ENCODE measurements at places on chromosomes 13 and 19. TPM values are rescaled to one million over a fixed set of nuclear protein-coding genes. Genes with fewer than 3 reads are reported as not detected.

The DACH1 gene
- total RNA-seq, result not detected

The PDX1 gene
- total RNA-seq, result not detected

The IZUMO1 gene
- 0.28 TPM for total RNA-seq

The ERVV-1 gene
- not detected for total RNA-seq

The MADCAM1 gene
- not detected for total RNA-seq

The DACT3 gene
- total RNA-seq, result not detected

The NKG7 gene
- not detected for total RNA-seq

The MEIOSIN gene
- total RNA-seq, result not detected

The PSG11 gene
- total RNA-seq, result not detected

The DIRAS1 gene
- not detected for total RNA-seq

The FFAR3 gene
- total RNA-seq, result not detected

The PSG1 gene
- not detected for total RNA-seq

The SYCN gene
- not detected for total RNA-seq

The SMIM24 gene
- total RNA-seq, result not detected

The SPIB gene
- total RNA-seq, result not detected

The NECTIN2 gene
- 100 TPM for total RNA-seq

The GIPR gene
- 3.7 TPM for total RNA-seq

The DZIP1 gene
- 29.9 TPM for total RNA-seq

The SLC7A10 gene
- total RNA-seq, result not detected

The SIGLEC12 gene
- not detected for total RNA-seq

The C1QTNF9 gene
- total RNA-seq, result not detected

The C19orf18 gene
- 0.28 TPM for total RNA-seq

The WDR88 gene
- total RNA-seq, result not detected

The PSPN gene
- 0.19 TPM for total RNA-seq

The KLC3 gene
- total RNA-seq, result 51.0 TPM

The ZNF491 gene
- 0.35 TPM for total RNA-seq

The KIR2DL3 gene
- total RNA-seq, result not detected

The SERPINE3 gene
- not detected for total RNA-seq

The SMIM44 gene
- total RNA-seq, result not detected

The ZNF729 gene
- not detected for total RNA-seq

The ZNF627 gene
- 7.1 TPM for total RNA-seq

The SYNGR4 gene
- not detected for total RNA-seq

The SIGLEC5 gene
- not detected for total RNA-seq

The ZSCAN5A gene
- total RNA-seq, result 7.9 TPM

The FRY gene
- 0.56 TPM for total RNA-seq

The CYP2S1 gene
- total RNA-seq, result 24.9 TPM

Data from airway epithelial cell (primary cell).